Right ventricle myocardium inferior (tissue), 1 donor: ENCODE measurements at places on chromosomes 5 and 9. TPM values are rescaled to one million over a fixed set of nuclear protein-coding genes. Genes with fewer than 3 reads are reported as not detected.

The PCDHA8 gene
- not detected for total RNA-seq

The SLC6A3 gene
- total RNA-seq: not detected

The PCDHGB7 gene
- total RNA-seq: 8.6 TPM

The COMMD10 gene
- total RNA-seq: 33.7 TPM

The SLC35D2 gene
- 14.7 TPM for total RNA-seq

The ITK gene
- 0.51 TPM for total RNA-seq

The LRRC70 gene
- total RNA-seq: 1.0 TPM

The GABRA6 gene
- not detected for total RNA-seq

The ADGRD2 gene
- not detected for total RNA-seq

The ADAMTS2 gene
- 3.7 TPM for total RNA-seq

The SLC34A3 gene
- not detected for total RNA-seq

The C1QTNF2 gene
- 1.5 TPM for total RNA-seq

The PTTG1 gene
- total RNA-seq: 1.4 TPM

The CAPSL gene
- total RNA-seq: not detected

The GLRA1 gene
- total RNA-seq: not detected

The ASS1 gene
- 84.8 TPM for total RNA-seq

The COL23A1 gene
- 22.5 TPM for total RNA-seq

The MAT2B gene
- 59.1 TPM for total RNA-seq

The ATP10B gene
- not detected for total RNA-seq

The TMEM215 gene
- not detected for total RNA-seq

The ORM1 gene
- total RNA-seq: 0.51 TPM

The LHX3 gene
- not detected for total RNA-seq
